Psoas muscle (tissue), 8 donors: ENCODE measurements at places on chromosomes 2 and 18. TPM values are rescaled to one million over a fixed set of nuclear protein-coding genes. Genes with fewer than 3 reads are reported as not detected.
A peak's percentile ranks its signal among the peaks of the same experiment; 100 is the strongest.

DNA sequence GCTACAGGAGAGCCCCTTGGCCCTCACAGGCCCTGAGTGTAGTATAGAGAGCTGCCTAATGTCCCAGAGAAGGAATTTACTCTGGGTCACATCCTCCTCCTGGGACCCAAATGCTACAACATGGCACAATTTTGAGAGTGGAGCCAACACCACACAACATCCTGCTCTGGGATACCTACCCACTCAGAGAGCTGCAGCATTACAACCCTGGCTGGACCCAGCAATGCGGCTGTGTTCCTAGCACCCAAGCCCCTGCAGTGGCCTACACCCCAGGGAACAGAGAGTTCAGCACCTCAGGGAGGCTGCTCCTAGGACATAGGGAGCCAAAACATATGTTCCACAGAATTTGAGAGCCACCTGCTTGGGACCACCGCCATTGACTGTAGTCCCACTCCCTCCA is 19.3 kb upstream of the FABP1 start:
- no peak overlapping the region for H3K27ac ChIP-seq
- H3K27me3 ChIP-seq = no peaks in the 10 kb centered on the region
- no peaks in the 10 kb centered on the region for H3K4me1 ChIP-seq
- H3K36me3 ChIP-seq = no peaks in the 10 kb centered on the region
- no peak overlapping the region for H3K4me3 ChIP-seq

- H3K27ac ChIP-seq = no peak overlapping the region
- no peaks in the 10 kb centered on the region for H3K27me3 ChIP-seq
- no peak overlapping the region for H3K4me3 ChIP-seq
- H3K36me3 ChIP-seq = no peaks in the 10 kb centered on the region
- no peak for DNase-seq
These were observed 200.7 kb downstream of the BCL11A start for GRCh38 chr2:60352491-60353405.

- H3K4me1 ChIP-seq = no peaks in the 10 kb centered on the region
- H3K27me3 ChIP-seq = no peaks in the 10 kb centered on the region
- no peak for DNase-seq
- no peak overlapping the region for H3K4me3 ChIP-seq
These were observed 256.3 kb downstream of the SRBD1 start for GRCh38 chr2:45354776-45355175.

Gene SERPINB10
- not detected for polyA plus RNA-seq

DNA sequence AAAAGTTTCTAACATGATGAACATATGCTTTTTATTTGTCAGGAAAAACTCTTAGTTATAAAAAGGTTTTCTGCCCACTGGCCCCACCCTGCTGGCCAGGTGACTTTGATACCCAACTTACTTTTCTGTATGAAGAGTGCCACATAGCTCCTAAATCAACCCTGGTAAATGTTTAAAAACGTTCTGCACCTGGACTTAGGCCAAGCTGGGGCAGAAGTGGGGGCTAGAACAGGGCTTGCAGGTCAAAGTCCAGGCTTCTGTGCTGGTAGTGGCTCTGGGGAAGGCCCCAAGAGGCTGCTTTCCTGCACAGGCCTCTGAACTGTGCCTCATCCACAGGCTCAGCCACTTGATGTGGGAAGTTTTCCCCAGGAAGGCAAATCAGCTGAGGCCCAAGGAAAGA is 171.7 kb downstream of the ANKRD30B start:
- H3K4me1 ChIP-seq = no peaks in the 10 kb centered on the region
- peaks cover 2% of the 10 kb centered on the region for H3K27me3 ChIP-seq
- H3K36me3 ChIP-seq = no peaks in the 10 kb centered on the region
- no peak overlapping the region for H3K4me3 ChIP-seq
- no peak overlapping the region for H3K27ac ChIP-seq

Gene DYNAP
- not detected for polyA plus RNA-seq

Gene GULP1
- polyA plus RNA-seq = 18.0 TPM

Gene ABCB11
- polyA plus RNA-seq = 0.01 TPM

Gene GALR1
- polyA plus RNA-seq = not detected

GRCh38 chr2:42969231-42970150 is 177.1 kb upstream of the HAAO start:
- no peak overlapping the region for H3K27ac ChIP-seq
- H3K36me3 ChIP-seq = no peaks in the 10 kb centered on the region
- no peaks in the 10 kb centered on the region for H3K27me3 ChIP-seq
- peaks cover 31% of the 10 kb centered on the region for H3K4me1 ChIP-seq

GRCh38 chr2:1744151-1744445 is 217 bp downstream of the PXDN start:
- no peaks in the 10 kb centered on the region for H3K36me3 ChIP-seq
- H3K27me3 ChIP-seq = peaks cover 6% of the 10 kb centered on the region
- H3K4me1 ChIP-seq = peaks cover 12% of the 10 kb centered on the region

Gene SERPINB2
- polyA plus RNA-seq = not detected

GRCh38 chr2:2850859-2851258 is 519.8 kb upstream of the MYT1L start:
- DNase-seq = no peak
- H3K27me3 ChIP-seq = no peaks in the 10 kb centered on the region
- no peaks in the 10 kb centered on the region for H3K36me3 ChIP-seq
- peaks cover 6% of the 10 kb centered on the region for H3K4me1 ChIP-seq
- H3K4me3 ChIP-seq = no peak overlapping the region

DNA sequence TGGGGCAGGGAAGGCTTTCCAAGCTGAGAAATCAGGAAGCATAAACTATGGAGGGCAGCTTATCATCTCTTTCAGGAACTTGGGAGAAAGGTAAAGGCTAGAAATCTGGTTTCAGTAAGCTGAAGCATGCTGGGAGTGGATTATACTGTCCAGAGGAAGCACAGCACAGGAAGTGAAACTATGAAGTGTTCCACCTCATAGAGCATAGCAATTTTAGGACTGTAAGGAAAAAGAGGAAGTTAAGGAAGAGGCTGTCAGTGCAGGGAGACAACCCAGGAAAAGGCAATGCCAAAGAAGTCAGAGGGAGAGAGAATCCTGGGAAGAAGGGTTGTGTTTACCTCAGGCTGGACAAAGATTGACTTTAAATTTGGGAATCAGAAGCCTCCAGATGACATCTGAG is 51.9 kb downstream of the EFEMP1 start:
- no peak for DNase-seq
- no peaks in the 10 kb centered on the region for H3K27me3 ChIP-seq
- H3K4me1 ChIP-seq = no peaks in the 10 kb centered on the region
- no peak overlapping the region for H3K27ac ChIP-seq

- H3K27me3 ChIP-seq = no peaks in the 10 kb centered on the region
- H3K4me3 ChIP-seq = no peak overlapping the region
- no peaks in the 10 kb centered on the region for H3K4me1 ChIP-seq
- no peak for DNase-seq
- H3K27ac ChIP-seq = no peak overlapping the region
These were observed 64.3 kb upstream of the STAT1 start for GRCh38 chr2:191078165-191078867.

Gene REG1A
- polyA plus RNA-seq = 2.1 TPM

- no peak overlapping the region for H3K4me3 ChIP-seq
- no peak overlapping the region for H3K27ac ChIP-seq
- H3K27me3 ChIP-seq = no peaks in the 10 kb centered on the region
These were observed 16.8 kb downstream of the WDFY1 start for GRCh38 chr2:223928113-223929006.

GRCh38 chr2:8538931-8539621 is 142.8 kb upstream of the ID2 start:
- no peaks in the 10 kb centered on the region for H3K36me3 ChIP-seq
- no peak for DNase-seq
- no peak overlapping the region for H3K4me3 ChIP-seq
- peaks cover 10% of the 10 kb centered on the region for H3K4me1 ChIP-seq
- H3K27ac ChIP-seq = no peak overlapping the region
- no peaks in the 10 kb centered on the region for H3K27me3 ChIP-seq

DNA sequence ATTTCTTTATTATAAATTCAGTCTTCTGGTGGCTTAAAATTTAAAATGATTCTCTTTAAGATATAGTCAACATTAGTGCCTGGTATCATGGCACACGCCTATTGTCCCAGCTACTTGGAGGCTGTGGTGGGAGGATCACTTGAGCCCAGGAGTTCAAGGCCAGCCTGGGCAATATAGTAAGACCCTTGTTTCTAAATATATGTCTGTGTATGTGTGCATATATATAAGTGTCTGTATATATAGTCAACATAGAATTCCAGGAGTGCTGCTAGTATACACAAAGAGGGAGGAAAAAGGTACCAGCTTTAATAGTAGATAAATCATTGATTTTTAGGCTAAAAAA is 24.9 kb downstream of the EIF4E2 start:
- peak overlapping the region; percentile 92 for H3K27ac ChIP-seq
- peaks cover 39% of the 10 kb centered on the region for H3K4me1 ChIP-seq
- no peaks in the 10 kb centered on the region for H3K27me3 ChIP-seq
- no peaks in the 10 kb centered on the region for H3K36me3 ChIP-seq
- peak overlapping the region; percentile 67 for H3K4me3 ChIP-seq
- no peak for DNase-seq

GRCh38 chr2:70122470-70122869 is 35.2 kb downstream of the PCBP1 start:
- no peaks in the 10 kb centered on the region for H3K27me3 ChIP-seq
- H3K27ac ChIP-seq = peak overlapping the region; percentile 99
- no peaks in the 10 kb centered on the region for H3K36me3 ChIP-seq
- DNase-seq = no peak
- peak overlapping the region; percentile 83 for H3K4me3 ChIP-seq

- H3K36me3 ChIP-seq = no peaks in the 10 kb centered on the region
- no peak overlapping the region for H3K4me3 ChIP-seq
- no peaks in the 10 kb centered on the region for H3K4me1 ChIP-seq
- no peak for DNase-seq
- peaks cover 3% of the 10 kb centered on the region for H3K27me3 ChIP-seq
- no peak overlapping the region for H3K27ac ChIP-seq
These were observed 336.8 kb downstream of the DSEL start for GRCh38 chr18:67179726-67180125.

DNA sequence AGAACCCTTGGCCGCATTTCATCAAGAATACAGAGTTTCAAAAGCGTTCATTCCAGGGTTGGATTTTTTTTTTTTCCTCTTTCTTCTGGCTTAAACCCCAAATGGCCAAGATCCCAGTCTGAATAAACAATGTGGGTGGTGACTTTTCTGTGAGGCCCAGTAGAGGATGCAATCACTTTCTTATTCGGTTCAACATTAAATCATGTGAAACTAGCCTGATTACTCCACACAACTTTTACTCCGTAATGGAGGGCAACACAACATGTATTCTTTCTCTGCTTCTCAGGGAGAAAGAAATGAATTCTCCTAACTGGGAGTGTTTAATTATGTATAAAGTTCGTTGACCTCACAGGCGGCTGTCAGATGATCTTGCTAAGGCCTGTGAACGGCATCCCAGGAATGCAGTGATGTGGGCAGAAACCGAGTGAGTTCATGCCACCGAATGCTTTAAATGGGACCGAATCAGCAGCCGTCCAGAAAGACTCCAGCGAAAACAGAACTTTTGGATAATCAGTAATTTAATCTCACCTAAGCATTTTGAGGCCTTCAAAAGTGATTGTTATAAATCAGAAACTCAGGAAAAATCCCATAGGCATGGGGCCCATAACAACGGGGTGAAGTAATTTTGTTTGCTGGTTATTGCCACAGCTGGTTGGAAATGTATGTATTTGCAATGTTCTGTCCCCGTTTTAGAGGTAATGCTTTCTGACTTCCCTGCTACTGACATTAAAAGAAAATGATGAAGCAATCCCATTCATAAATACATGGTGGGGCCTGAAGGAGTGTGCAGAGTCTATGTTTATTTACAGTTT is 81.5 kb downstream of the BCL2 start:
- no peaks in the 10 kb centered on the region for H3K27me3 ChIP-seq
- peak; percentile 64 for DNase-seq
- peak overlapping the region; percentile 85 for H3K27ac ChIP-seq
- H3K36me3 ChIP-seq = no peaks in the 10 kb centered on the region
- peaks cover 31% of the 10 kb centered on the region for H3K4me1 ChIP-seq

DNA sequence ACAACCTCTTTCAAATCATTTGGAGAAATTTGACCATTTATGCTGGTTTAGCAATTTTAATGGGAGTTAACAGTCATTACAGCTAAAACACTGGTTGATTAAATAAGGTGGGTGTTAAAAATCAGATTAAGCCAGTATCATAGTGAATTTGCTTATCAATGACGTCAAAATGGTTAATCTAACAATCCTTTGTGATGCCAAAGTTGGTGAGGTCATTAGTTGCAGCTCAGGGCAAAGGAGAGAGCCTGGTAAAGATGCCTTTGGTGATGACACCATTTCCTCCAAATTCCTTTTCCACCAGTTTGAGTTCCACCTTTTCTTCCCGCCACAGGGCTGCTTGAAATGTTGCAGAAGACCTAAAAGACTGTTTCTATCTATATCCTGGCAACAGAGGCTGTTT is 757.1 kb upstream of the PIK3C3 start:
- H3K36me3 ChIP-seq = no peaks in the 10 kb centered on the region
- no peak overlapping the region for H3K27ac ChIP-seq
- no peak overlapping the region for H3K4me3 ChIP-seq
- DNase-seq = no peak

DNA sequence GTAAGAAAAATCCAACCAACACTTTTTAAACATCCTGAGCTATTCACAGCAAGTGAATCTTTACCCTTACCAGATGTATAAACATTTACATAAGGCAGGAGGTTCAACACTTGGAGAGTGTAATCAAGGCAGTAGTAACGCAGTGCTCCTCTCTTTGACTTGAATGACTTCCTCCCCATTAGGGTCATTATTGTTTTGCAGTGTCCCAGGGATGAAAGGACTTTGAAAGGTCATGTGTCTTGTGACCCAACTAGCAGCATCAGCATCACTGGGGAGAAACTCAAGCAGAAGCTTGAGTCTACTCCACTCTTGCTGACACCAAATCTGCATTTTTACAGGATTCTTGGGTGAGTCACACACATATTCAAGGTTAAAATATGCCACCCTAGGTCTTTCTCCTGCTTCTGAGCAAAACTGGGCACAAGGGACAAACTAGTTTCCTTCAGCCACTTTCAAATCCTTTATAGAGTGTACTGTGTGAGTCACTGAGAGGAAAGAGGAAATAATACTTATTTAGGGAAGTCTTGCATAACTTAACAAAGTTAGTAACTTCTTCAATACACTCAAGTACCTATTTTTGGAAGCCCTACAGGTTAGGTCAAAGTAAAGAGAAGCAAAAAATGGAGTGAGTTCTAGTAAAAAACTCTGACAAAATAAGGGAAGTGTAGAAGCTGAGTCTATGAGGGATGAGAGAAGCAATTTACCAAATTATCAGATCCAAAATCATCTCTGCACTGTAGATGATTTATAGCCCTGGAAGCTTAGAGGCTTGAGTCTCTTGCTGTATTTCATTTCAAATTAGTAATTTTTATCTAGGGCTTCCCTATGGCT is 51.0 kb upstream of the EML4 start:
- no peak for DNase-seq
- no peaks in the 10 kb centered on the region for H3K36me3 ChIP-seq
- H3K4me1 ChIP-seq = no peaks in the 10 kb centered on the region
- H3K4me3 ChIP-seq = no peak overlapping the region
- H3K27me3 ChIP-seq = no peaks in the 10 kb centered on the region
